ENCODE measurements at places on chromosomes 5 and 9. TPM values are rescaled to one million over a fixed set of nuclear protein-coding genes. Genes with fewer than 3 reads are reported as not detected.

DNA sequence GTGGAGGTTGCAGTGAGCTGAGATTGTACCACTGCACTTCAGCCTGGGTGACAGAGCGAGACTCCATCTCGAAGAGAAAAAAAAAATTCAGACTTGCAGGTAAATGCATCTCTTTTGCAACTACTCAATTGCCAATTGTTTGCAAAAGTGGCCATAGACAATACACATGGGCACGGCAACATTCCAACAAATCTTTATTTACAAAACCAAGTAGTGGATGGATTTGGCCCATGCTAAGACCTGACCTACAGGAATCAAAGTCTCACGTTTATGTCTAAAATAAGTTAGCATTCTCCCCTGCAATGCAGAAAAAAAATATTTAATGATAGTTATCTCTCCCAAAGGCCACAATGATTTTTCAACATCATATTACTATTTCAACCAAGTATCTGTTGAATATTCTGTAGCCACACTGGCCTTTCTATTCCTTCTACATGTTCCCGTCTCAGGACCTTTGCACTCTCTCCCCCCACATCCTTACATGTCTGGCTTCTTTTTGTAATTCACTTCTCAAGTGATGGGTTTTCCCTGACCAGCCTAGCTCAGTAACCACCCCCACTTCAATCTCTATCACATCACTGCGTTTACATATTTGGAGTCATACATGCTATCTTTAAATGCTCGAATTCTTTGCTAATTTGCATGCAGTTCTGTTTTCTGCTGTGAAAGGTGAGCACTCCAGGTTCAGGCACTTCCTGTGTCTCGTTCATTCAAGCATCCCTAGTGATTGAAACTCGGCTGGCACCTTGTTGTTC is 54.2 kb downstream of the FNBP1 start:
- DNase-seq = no peak

DNA sequence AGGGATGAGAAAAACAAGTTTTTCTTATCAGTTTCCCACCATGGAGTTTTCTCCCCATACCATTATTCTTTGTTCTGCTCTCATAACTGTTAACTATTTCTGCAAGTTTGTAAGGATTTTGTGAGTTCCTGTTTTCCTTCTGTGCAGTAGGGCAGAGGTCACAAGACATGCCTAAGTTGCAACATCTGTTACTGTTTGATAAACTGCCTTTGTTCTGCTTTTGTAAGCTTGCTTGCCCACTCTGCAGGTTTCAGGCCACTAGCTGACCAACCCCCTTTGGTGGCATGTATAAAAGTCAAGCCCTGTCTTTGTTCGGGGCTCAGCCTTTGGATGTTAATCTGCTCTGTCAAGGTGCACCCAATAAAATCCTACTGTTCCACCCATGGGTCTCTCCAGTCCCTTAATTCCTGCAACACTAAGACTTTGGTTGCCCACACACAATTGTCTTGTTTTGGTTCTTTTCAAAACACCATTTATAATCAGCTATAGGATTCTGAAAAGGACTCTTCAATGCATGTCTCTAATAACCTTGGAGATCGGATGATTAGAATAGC is 545.4 kb downstream of the CDH9 start:
- no peak for DNase-seq

Gene KCNIP1
- not detected for total RNA-seq

Gene TMEM174
- not detected for total RNA-seq

All from fibroblast of villous mesenchyme (primary cell).